ENCODE measurements at places on chromosomes 7 and 10. TPM values are rescaled to one million over a fixed set of nuclear protein-coding genes. Genes with fewer than 3 reads are reported as not detected.

DNA sequence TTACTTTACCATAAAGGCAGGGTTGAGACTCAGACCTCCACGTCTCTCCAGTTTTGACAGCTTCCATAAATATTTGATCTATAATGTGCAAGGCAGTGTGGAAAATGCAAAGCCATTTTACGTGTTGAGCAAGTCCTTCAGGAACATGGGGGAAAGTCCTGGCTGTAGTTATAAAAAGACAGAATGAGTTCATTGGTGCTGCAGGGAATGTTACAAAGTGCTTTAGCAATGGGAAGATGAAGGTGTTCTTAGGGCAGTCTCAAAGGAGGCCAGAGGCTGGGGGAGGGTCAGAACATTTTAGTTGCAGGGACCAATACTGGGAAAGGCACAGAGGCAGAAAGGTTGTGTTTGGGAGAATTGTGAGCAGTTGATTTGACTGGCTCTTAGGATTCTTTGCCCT is 27.9 kb downstream of the CNNM2 start:
- DNase-seq: no peak

GRCh38 chr10:132345345-132345744 is 13.4 kb downstream of the LRRC27 start:
- DNase-seq: no peak

MMD2 gene
- total RNA-seq: not detected

GRCh38 chr10:48576501-48576900 is 28.4 kb downstream of the ARHGAP22 start:
- DNase-seq: no peak
